ENCODE measurements at places on chromosomes 1 and 21.

GRCh38 chr1:26278724-26279455 lies 996 bp upstream of the SH3BGRL3 start:
- no peak for DNase-seq

- no peak for DNase-seq
These were observed 29.5 kb downstream of the ST3GAL3 start for GRCh38 chr1:43736819-43737218.

GRCh38 chr1:150142083-150142482 lies 7.6 kb upstream of the PLEKHO1 start:
- DNase-seq: no peak

GRCh38 chr21:41418393-41418792 lies 7.6 kb upstream of the MX1 start:
- no peak for DNase-seq

DNA sequence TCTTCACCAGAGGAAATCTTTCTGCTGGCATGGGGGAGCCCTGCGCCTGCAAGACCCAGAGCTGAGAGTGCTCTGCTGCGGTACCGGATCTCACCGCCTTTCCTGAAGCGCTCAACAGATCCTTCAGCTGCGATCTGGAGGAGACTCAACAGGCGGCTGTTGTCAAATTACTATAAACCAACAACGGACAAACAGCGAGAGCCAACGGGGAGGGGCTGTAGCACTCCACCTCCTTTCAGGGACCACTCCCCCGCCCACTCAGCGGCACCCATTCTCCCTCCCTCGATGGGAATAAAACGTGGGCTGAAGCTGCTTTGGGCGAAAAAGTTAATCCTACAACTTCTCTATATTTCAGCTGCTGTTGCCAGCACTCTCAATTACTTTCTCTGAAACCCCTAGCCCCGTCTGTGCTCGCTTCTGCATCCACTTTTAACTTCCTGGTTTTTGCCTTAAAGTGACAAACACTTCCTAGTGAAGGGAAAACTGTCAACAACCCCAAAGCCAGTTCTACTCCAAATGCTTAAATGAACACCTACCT lies at the start of gene FMO5:
TSS of gene FMO5 (minus strand) at position 147 of the 538 bp plus-strand sequence. CDS start 310 bp downstream, outside the sequence.
- DNase-seq: no peak

DNA sequence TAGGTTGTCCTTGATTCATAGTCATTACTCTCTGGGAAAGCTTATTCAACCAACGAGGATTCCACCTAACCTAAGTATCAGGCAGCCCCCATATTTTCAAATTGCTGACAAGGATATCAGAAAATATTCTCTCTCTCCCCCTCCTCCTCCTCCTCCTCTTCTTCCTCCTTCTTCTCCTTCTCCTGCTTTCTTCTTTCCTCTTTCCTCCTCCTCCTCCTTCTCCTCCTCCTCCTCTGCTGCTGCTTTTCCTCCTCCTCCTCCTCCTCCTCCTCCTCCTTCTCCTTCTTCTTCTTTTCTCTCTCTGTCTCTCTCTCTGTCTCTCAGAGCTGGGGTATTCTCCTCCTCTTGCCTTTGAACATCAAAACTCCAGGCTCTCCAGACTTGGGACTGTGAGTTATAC lies 2.5 kb upstream of the IGSF9 start:
- DNase-seq: no peak

- DNase-seq: no peak
These were observed 116.0 kb downstream of the ETS2 start for GRCh38 chr21:38921511-38922251.

GRCh38 chr1:172699111-172699510 lies 40.2 kb downstream of the FASLG start:
- DNase-seq: no peak

DNA sequence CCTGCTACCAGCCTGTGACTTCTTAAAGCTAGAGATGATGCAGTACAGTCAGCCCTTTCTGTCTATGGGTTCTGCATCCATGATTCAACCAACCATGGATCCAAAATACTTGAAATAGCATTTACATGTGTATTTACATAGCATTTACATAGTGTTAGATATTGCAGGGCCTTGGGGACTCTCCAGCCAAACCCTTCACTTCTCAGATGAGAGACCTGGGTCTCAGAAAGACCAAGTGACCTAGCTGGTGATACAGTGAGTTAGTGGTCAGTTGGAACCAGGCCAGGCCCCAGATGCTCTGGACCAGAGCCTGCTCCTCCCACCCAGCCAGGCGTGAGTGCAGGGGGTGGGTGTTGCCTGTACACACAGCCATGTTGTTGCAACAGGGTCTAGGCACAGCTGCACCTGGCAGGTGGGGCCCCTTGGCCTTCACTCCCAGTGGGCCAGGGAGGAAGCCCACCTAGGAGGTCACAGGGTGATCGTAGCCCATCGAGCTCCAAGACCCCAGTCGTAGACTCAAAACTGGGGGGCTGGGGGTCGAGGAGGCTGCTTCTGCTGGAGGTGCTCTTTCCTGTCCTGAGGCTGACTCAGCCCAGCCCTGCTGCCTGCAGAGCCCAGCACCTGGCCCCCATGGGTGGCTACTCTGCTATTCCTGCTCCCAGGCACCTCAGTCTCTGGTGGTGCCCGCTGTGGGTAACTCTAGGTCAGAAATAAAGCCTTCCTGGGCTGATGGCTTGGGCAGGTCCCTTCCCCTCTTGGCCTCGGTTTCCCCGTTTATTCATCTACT lies 7.7 kb downstream of the TMEM61 start:
- no peak for DNase-seq

DNA sequence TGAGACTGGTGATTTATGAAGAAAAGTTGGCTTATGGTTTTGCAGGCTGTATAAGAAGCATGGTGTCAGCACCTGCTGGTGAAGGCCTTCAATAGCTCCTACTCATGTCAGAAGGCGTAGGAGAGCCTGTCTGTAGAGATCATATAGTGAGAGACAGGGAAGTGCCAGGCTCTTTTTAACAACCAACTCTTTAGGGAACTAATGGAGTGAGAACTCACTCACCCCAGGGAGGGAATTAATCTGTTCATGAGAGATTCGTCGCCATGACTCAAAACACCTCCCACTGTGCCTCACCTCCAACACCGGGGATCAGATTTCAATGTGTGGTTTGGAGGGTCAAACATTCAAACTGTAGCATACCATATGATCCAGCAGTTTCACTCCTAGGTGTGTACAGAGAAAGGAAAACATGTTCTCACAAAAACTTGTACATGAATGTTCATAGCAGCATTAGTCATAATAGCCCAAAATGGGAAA lies 72.6 kb downstream of the TTC3 start:
- DNase-seq: no peak

GRCh38 chr1:211577277-211577818 lies 1.6 kb downstream of the SLC30A1 start:
- no peak for DNase-seq

GRCh38 chr1:41586230-41586629 lies 101.7 kb upstream of the EDN2 start:
- no peak for DNase-seq

DNA sequence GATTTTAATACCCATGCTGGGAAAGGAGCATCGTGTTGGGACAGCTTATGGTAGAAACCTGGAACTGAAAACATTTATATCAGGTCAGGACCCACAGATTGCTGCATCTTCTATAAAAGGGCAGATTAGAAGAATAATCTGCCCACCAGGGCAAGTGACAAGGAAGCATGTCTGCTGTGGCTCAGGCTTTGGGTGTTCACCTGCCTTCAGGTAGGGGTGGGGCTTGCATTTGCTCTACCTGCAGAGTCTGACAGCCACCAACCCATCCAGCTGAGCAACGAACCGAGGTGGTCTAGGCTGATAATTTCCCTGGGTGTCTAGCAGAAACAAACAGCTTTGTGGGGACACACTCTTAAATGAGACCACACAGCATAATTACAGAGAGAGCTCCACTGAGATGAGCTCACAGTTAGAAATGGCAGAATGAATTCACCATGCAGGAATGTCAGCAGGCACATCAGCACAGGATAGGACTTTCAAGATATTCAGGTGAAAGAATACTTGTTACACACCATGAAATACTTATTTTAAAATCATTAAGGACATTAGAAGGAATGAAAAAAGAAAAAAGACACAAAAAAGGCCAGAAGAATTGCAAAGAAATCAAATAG lies 36.1 kb upstream of the B3GALT5 start:
- no peak for DNase-seq

GRCh38 chr1:109620401-109620791 lies 759 bp downstream of the AMPD2 start:
- no peak for DNase-seq

- no peak for DNase-seq
These were observed 1.9 kb upstream of the HIVEP3 start for GRCh38 chr1:41920658-41921057.

- DNase-seq: no peak
These were observed 183.3 kb upstream of the TMEM51 start for GRCh38 chr1:14970115-14970798.

DNA sequence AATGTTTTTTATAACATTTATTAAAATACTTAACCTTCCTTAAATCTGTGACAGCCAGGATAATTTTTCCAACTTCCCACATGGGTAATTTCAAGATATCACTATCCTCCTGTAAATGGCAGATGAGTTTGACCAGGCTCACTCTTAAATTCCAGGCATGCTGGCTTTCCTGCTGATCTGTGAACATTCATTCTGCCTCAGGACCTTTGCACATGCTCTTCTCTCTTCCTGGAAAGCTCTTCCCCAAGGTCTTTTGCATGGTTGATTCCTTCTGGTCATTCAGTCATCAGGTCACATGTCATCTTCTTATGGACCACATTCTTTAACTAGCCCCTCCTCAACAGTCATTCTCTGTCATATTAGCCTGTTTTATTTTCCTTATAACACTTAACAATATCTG lies 5.7 kb downstream of the ST6GALNAC5 start:
- DNase-seq: no peak

GRCh38 chr1:73181190-73181540 lies 898.8 kb upstream of the NEGR1 start:
- no peak for DNase-seq

DNA sequence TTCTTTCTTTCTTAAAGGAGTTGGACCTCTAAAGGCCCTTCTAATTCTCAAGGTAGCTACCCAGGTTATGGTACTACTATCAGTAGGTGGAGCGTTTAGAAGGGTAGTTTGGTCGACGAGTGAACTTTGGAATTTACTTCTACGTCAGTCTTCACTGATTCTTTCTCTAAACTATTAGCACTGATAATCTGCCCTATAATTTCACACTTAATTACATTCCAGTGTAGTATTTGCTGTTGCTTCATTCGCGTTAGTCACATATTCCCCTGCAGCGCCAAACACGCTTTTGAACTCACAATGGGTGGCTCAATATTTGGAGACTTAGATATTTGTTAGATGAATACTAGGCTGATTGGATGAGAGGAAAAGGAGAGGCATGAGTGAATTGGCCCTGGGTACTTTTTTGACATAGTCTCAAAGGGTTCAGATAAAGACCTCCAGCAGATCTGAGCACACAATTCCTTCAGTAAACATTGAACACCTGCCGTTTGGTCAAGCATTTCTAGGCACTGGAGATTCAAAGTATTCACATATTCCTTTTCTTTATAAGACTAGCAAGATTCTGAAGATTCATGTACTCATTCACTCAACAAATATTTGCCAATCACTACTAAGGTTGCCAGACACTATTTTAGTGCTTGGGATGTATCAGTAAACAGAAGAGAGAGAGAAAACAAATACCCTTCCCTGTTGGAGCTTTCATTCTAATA lies 929 bp upstream of the FOXJ3 start:
- DNase-seq: peak; percentile 50

DNA sequence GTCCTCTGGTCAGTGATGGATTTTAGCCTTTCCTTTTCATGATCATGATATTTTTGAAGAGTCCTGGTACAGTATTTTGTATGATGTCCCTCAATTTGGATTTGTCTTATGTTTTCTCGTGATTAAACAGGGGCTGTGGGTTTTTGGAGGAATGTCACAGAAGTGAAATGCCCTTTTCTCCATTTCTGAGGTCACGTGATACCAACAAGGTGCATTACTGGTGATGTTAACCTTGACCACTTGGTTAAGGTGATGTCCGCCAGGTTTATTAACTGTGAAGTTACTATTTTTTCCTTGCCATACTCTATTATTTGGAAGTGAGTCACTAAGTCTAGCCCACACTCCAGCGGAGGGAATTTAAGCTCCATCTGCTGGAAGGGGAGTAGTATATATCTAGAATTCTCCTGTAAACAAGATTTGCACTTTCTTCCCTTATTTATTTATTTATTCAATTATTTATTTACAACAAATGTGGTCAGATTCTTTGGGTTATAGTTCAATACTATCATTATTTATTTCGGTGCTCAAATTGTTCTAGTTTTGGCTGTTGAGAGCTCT lies 123.4 kb downstream of the HIVEP3 start:
- no peak for DNase-seq

DNA sequence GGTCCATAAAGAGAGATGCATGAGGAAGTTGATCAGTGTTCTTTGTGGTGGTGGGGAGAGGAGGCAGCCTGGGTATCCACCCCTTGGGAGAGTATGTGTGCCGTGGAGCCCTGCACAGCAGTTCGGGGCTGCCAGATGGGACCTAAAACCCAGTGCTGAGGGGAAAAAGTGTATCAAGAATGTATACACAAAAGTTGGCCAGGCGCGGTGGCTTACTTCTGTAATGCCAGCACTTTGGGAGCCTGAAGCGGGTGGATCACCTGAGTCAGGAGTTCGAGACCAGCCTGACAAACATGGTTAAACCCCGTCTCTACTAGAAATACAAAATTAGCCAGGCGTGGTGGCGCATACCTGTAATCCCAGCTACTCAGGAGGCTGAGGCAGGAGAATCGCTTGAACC lies 4.1 kb upstream of the TTC4 start:
- no peak for DNase-seq

DNA sequence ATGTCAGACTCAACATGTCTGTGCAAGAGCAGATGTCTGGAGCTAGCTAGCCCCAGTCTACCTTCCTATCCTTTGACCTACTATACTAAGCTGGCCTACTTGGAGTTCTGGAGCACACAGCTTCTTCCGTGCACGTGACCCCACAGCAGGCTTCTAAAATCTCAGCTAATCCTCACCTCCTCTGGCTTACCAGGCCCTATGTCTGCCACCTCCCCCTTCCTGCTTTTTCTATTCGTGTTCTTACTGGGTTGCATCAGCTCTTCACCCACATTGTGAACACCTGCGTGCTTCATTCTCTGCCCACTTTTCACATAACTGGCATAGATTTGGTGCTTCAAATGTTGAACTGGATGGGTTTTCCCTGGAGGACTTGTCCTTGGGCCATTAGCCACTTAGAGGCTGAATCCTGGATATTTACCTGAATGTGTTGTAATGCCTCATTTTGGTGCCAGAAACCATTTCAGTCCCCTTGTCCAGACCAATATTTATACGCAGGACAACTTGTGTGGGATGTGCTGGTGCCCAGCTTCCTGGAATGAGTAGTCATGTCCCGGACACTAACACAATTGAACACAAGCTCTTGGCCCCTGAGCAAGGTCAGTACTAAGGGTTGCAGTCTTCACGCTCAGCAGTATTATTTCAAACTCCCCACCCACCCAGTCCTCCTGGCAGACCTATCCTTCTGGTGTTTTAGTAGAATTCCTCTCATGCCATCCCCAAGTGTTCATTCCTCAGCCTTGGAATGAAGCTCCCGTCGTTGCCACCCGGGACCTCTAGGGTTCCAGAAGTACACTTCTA lies 24.0 kb downstream of the TENT5C start:
- no peak for DNase-seq

All from SHP77 (cell line).